ENCODE measurements at places on chromosomes 7 and 10. TPM values are rescaled to one million over a fixed set of nuclear protein-coding genes. Genes with fewer than 3 reads are reported as not detected.
A peak's percentile ranks its signal among the peaks of the same experiment; 100 is the strongest.

- no peaks in the 10 kb centered on the region for H3K36me3 ChIP-seq
- no peak overlapping the region for H3K4me3 ChIP-seq
- no peaks in the 10 kb centered on the region for H3K4me1 ChIP-seq
- peak overlapping the region; percentile 9 for H3K27ac ChIP-seq
- no peaks in the 10 kb centered on the region for H3K27me3 ChIP-seq
Observed at GRCh38 chr10:26430641-26431163, 7.4 kb upstream of the APBB1IP start.

GRCh38 chr7:106870983-106871410 is 5.9 kb downstream of the PIK3CG start:
- no peak overlapping the region for H3K4me3 ChIP-seq
- DNase-seq, result no peak
- no peaks in the 10 kb centered on the region for H3K27me3 ChIP-seq
- H3K27ac ChIP-seq, result no peak overlapping the region

DNA sequence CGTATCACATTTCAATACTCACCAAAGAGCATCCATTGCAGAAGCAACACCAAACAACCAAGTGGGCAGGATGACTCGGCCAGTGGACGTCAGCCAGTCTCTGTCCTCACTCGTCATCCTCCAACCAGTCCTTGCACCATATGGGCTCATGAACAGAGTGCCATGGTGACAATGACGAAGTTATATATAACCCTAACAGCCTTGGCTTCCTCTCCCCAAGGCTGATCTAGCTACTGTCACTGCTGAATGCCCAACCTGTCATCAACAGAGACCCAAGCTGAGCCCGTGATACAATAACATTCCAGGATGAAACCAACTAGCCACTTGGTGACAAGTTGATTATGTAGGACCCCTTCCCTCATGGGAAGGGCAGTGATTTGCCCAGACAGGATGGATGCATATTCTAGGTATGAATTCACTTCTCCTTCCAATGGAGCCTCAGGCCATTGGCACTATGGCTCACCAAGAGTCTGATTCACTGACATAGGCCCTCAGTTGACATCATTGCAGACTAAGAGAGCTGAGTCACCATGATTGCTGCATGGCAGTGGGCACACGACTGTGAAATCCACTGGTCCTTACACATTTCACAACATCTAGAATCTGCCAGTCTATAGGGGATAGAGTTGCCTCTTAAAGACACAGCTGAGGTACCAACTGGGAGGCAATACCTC is 26.3 kb upstream of the PPIF start:
- no peaks in the 10 kb centered on the region for H3K36me3 ChIP-seq
- H3K27me3 ChIP-seq, result no peaks in the 10 kb centered on the region
- H3K27ac ChIP-seq, result peak overlapping the region; percentile 24
- DNase-seq, result no peak
- no peak overlapping the region for H3K4me3 ChIP-seq

The SEC31B gene
- total RNA-seq, result 2.4 TPM

DNA sequence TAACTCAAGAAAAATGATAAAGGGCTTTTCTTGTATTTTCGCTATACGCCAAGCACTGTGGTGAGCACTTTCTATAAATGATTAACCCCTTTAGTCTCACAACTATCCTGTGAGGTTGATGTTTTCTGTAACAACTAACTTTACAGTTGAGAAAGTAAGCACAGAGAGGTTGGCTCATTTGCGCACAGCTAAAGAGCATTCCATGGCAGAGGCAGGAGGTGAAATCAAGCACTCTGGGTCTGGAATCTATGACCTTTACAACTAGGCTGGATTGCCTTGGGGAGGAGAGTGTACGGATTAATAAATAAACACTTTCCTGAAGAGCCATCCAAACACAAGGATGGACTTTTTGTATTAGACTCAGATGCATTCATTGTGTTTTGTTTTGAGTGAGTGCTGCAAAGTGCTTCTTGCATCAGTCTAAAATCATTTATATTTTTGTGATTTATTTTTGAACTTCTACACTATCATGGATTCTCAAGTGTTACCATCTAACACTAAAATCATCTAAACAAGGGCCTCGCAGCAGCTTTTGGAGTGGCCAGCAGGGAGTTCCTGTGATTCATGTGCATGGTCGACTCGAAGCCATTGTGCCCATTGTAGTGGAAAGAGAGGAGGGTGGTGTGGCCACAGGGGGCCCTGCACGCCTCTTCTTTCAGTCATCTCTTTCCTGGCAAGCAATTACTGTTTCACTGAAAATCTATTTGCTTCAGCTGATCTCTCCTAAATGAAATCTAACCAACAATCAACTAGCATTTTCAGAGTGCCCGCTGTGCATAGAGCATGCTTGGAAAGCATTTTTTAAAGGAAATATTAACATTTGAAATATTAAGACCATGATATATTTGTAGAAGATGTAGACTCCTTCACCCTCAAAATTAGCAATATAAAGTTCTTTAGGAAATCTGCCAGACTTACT is 633.4 kb upstream of the COBL start:
- H3K4me1 ChIP-seq, result no peaks in the 10 kb centered on the region
- H3K4me3 ChIP-seq, result no peak overlapping the region
- no peaks in the 10 kb centered on the region for H3K27me3 ChIP-seq

- no peak for DNase-seq
- no peaks in the 10 kb centered on the region for H3K4me1 ChIP-seq
- no peak overlapping the region for H3K4me3 ChIP-seq
- no peaks in the 10 kb centered on the region for H3K27me3 ChIP-seq
- no peak overlapping the region for H3K27ac ChIP-seq
Observed at GRCh38 chr10:36366065-36366464, 724.0 kb upstream of the FZD8 start.

The CUZD1 gene
- total RNA-seq, result not detected

GRCh38 chr10:9786576-9786975 is 1231.1 kb upstream of the CELF2 start:
- no peaks in the 10 kb centered on the region for H3K36me3 ChIP-seq
- no peaks in the 10 kb centered on the region for H3K4me1 ChIP-seq
- H3K4me3 ChIP-seq, result no peak overlapping the region
- no peaks in the 10 kb centered on the region for H3K27me3 ChIP-seq
- DNase-seq, result no peak

The PKD2L1 gene
- not detected for total RNA-seq

- H3K4me1 ChIP-seq, result no peaks in the 10 kb centered on the region
- no peak overlapping the region for H3K27ac ChIP-seq
- no peak overlapping the region for H3K4me3 ChIP-seq
- peaks cover 23% of the 10 kb centered on the region for H3K27me3 ChIP-seq
- no peaks in the 10 kb centered on the region for H3K36me3 ChIP-seq
Observed at GRCh38 chr10:113225903-113226302, 275.9 kb downstream of the TCF7L2 start.

DNA sequence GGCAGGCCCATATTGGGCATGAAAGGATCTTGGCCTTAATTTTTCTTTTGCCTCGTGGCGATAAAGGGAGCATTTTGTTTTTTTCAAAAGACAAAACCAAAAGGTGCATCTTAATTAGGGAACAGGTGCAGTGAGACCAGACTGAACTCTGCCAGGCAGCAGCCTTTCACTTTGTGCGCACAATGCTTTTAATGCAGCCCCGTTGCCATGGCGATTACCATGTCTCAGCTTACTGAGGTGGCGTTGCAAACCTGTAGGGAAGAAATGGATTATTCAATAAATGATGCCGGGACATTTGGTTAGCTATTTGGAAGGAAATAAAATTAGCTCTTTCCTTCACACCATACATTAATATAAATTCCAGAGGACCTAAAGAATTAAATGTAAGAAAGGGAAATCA is 61.9 kb downstream of the MYL10 start:
- H3K27me3 ChIP-seq, result no peaks in the 10 kb centered on the region
- H3K36me3 ChIP-seq, result no peaks in the 10 kb centered on the region
- H3K27ac ChIP-seq, result no peak overlapping the region
- no peaks in the 10 kb centered on the region for H3K4me1 ChIP-seq

- H3K4me1 ChIP-seq, result no peaks in the 10 kb centered on the region
- H3K27ac ChIP-seq, result no peak overlapping the region
- no peaks in the 10 kb centered on the region for H3K27me3 ChIP-seq
- no peak for DNase-seq
Observed at GRCh38 chr7:19623676-19624075, 85.2 kb downstream of the POLR1F start.

The OR2A12 gene
- total RNA-seq, result not detected

DNA sequence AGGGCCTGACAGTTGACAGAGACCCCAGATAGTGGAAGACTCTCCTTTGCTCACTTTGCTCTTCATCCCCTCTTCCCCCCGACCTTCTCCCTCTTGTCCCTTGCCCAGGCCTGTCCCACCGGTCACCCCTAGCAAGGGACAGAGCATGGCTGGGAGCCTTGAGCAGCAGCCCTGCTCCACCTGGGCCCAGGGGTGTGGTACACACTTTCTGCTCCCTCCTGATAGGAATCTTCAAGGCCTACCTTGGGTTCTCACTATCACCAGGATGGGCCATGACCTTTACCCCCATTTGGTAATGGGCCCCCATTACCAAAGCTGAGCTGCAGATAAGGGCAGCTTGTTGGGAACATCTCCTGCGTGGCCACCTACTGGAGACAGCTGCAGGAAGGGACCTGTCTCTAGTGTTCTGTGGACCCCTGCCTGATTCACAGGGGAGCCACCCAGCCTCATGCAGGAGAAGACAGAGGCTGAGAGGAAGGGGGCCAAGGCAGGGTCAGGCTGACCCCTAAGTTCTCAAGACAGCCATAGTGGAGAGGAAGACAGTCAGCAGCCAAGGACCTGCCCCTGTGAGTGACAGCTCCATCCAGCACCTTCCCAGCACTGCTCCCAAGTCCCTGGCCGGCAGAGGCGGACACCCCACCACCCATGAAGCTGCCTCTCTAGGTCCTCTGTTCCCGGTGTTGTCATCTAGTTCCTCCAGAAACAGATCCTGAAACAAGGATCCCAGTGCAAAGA is 913 bp upstream of the NPC1L1 start:
- H3K27me3 ChIP-seq, result no peaks in the 10 kb centered on the region
- no peak overlapping the region for H3K4me3 ChIP-seq
- H3K36me3 ChIP-seq, result no peaks in the 10 kb centered on the region
- H3K4me1 ChIP-seq, result peaks cover 41% of the 10 kb centered on the region
- no peak for DNase-seq

GRCh38 chr7:143908120-143908519 is 6.1 kb upstream of the TCAF1 start:
- no peak overlapping the region for H3K27ac ChIP-seq
- H3K27me3 ChIP-seq, result no peaks in the 10 kb centered on the region
- H3K4me3 ChIP-seq, result no peak overlapping the region
- DNase-seq, result no peak
- H3K36me3 ChIP-seq, result no peaks in the 10 kb centered on the region

The LRRC61 gene
- 12.1 TPM for total RNA-seq

DNA sequence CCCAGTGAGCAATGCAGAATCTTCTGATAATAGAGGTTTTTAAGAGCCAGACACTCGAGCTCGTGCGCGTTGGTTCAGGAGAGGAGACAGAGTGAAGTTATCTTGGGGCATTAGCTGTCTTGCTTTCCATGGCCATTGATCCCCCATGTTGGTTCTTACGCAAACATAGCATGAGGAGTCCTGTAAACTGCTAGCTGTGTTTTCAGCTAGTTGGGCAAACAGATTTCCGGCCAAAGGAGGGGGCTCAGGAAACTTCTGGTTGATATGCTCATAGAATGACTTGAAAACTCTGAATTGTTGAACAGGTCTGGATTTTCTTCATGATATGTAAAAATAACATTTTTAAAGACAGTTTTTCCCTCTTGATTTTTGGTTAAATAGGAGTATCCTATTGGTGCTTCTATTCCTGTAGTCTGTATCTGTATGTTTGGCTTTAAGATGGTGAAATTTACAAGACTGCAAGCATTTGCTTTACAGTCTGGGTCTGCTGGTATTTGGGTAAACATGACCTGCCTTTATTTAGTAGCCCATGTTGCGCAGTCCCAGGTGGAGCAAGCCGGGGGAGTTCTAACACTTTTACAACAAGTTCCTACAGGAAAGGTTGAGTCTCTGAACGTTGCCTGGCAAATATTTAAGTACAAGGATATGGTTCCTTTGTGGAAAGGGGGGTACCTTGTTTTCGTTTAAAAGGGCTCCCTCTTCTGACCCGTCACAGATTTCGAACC is 218.4 kb upstream of the KCND2 start:
- no peak for DNase-seq
- no peaks in the 10 kb centered on the region for H3K27me3 ChIP-seq
- H3K27ac ChIP-seq, result peak overlapping the region; percentile 70
- no peaks in the 10 kb centered on the region for H3K36me3 ChIP-seq
- no peak overlapping the region for H3K4me3 ChIP-seq
- peaks cover 14% of the 10 kb centered on the region for H3K4me1 ChIP-seq

The TFEC gene
- not detected for total RNA-seq

GRCh38 chr10:23065181-23065948 is 30.0 kb upstream of the MSRB2 start:
- H3K36me3 ChIP-seq, result no peaks in the 10 kb centered on the region
- H3K4me3 ChIP-seq, result no peak overlapping the region
- no peaks in the 10 kb centered on the region for H3K27me3 ChIP-seq
- H3K4me1 ChIP-seq, result peaks cover 32% of the 10 kb centered on the region
- DNase-seq, result no peak

GRCh38 chr10:57716884-57717283 is 550.8 kb downstream of the IPMK start:
- no peak overlapping the region for H3K27ac ChIP-seq
- DNase-seq, result no peak
- H3K27me3 ChIP-seq, result no peaks in the 10 kb centered on the region
- H3K36me3 ChIP-seq, result no peaks in the 10 kb centered on the region
- H3K4me1 ChIP-seq, result no peaks in the 10 kb centered on the region
- no peak overlapping the region for H3K4me3 ChIP-seq

DNA sequence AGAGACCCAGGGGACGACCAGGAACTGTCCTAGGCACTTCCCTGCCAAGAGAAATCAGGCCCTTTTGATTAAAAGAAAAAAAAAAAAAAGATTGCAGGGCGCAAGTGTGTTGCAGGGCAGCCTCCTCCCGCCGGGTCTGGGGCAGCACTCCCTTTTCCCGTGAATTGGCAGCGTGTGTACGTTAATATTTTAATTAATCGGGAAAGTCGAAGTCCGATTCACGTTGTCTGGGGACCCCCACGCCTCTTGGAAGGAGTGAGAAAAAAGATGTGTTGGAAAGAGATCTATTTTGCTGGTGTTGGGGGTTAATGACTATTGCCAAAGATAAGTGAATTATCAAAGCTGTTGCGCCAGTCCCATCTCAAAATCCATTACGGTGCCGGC is 1.3 kb upstream of the EBF3 start:
- no peaks in the 10 kb centered on the region for H3K36me3 ChIP-seq
- peak overlapping the region; percentile 3 for H3K4me3 ChIP-seq
- DNase-seq, result no peak
- peaks cover 25% of the 10 kb centered on the region for H3K4me1 ChIP-seq
- peaks cover 100% of the 10 kb centered on the region for H3K27me3 ChIP-seq

The MYL7 gene
- not detected for total RNA-seq

Measured in esophagus squamous epithelium (tissue), 5 donors.